ENCODE measurements at places on chromosomes 4 and X. TPM values are rescaled to one million over a fixed set of nuclear protein-coding genes. Genes with fewer than 3 reads are reported as not detected.

The PAGE2B gene
- total RNA-seq: not detected

The IRF2 gene
- 40.6 TPM for total RNA-seq

The RBM47 gene
- 11.2 TPM for total RNA-seq

The PCDH18 gene
- total RNA-seq: 12.3 TPM

The AREG gene
- not detected for total RNA-seq

The KLHL34 gene
- total RNA-seq: not detected

The ADRA2C gene
- total RNA-seq: not detected

The ADAM29 gene
- total RNA-seq: not detected

The EBP gene
- total RNA-seq: 277 TPM

The GDI1 gene
- total RNA-seq: 222 TPM

The IL3RA gene
- not detected for total RNA-seq

All from M059J (cell line).